ENCODE measurements at places on chromosomes 7 and 10.

DNA sequence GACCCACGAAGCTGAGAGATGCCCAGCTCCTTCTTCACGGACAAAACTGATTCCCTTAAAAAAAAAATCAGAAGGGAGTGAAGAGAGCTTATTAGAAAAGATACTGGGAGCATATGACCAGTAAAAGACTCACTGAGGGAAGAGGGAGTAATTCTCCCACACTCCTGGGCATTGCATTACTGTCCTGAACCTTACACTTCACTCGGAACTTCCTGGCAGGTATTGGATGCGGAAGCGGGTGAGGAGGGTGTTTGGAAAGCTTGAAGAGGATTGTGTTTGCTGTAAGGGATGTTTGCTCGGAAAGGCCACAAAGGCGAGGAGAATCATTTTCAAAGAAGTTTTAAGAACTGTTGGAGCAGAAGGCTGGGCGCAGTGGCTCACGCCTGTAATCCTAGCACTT is 375 bp downstream of the HKDC1 start:
- no peak for DNase-seq

DNA sequence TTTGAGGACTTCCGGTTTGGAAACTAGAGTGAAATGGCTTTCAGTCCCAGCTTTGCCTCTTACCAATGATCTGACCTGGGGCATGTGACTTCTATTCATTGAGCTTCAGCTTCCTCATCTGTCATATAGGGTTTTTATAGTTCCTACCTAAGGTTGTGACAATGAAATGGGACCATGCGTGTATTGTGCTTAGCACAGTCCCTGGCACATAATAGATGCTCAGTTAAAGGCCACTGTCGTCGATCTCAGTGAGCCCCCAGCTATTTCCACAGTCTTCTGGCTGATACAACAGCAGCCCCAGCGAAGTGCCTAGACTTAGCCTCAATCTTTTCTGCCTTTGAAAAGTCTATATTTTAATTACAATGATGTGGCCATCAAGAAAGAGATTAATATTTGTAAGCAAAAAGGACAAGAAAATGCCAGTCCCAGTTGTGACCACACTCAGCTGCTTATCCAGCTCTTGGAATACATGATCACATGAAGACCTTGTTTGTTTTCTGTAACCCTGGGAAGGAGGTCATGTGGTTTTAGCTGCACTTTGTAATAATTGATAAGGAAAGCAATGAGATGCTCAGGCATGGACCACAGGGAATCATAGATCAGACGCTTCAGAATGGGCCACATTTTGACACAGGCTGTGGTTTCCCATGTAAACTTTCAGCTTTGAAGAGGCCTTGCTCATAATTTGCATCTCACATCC is 44.6 kb downstream of the VWA2 start:
- DNase-seq, result no peak

- DNase-seq, result no peak
Measured at GRCh38 chr7:29806995-29807841, 910 bp downstream of the WIPF3 start.

- DNase-seq, result no peak
Measured at GRCh38 chr10:118118716-118119115, 72.0 kb upstream of the RAB11FIP2 start.

DNA sequence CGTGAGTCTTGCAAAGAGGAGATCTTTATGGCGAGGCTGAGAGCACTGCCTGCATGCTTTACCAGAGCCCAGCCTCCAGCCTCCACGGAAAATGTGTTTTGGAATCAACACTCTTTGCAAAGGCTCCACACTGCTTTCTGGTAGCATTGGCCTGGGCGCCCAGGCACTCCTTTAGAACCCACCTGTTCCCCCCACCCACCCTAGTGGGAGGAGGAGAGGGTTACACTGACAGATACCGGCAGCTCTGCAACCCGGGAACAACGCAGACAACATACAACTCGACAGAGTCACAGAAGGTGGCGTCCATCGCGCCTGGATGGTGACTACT is 5.5 kb upstream of the MNX1 start:
- DNase-seq, result no peak

- DNase-seq, result no peak
Measured at GRCh38 chr10:84205853-84206525, 11.7 kb downstream of the CDHR1 start.

GRCh38 chr10:57692255-57692980 is 575.3 kb downstream of the IPMK start:
- no peak for DNase-seq

DNA sequence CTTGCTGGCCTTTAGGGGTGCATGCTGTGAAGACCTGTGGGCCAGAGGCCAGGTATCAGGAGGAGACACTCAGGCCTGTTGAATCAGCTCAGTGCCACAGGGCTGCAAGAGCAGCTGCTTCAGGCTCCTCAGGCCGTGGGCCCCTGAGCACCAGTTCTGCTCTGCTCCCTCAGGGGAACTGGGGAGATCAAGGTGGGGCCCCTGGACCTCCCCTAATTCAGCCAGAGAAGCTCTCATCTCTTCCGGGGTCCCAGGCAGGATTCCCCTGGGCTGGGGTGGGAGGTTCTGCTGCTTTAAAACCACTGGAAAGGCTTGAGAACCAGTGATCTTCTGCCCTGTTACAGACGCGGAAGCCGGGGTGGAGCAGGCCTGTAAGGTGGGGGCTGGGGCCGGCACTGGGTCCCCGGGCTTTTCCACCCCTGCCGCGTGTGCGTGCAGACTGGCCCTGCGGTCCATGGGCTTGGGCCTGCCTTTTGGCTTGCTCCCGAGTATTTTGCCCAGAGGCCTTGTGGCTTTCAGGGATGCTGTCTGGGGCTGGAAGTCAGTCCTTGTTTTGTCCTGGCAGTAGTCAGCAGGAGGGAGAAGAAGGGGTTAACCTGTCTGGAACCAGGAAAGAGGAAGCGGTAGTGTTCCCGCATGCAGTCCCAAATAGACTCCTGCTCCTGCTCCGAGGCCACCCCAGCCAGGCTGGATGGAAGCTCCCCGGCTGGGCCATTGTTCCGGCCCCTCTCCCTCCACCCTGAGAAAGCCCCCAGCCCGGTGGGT is 74.3 kb downstream of the LHPP start:
- DNase-seq, result no peak

- no peak for DNase-seq
Measured at GRCh38 chr7:12607134-12607533, 36.6 kb downstream of the SCIN start.

- DNase-seq, result no peak
Measured at GRCh38 chr7:72490301-72490700, 78.2 kb upstream of the CALN1 start.

All from central memory CD8-positive, alpha-beta T cell (primary cell).